Astrocyte of the cerebellum (primary cell): ENCODE measurements at places on chromosomes 3 and 15.

- DNase-seq: no peak
These were observed 76.3 kb upstream of the ICE2 start for GRCh38 chr15:60555291-60555690.

GRCh38 chr3:133932009-133932408 lies 36.3 kb upstream of the RAB6B start:
- DNase-seq: no peak

DNA sequence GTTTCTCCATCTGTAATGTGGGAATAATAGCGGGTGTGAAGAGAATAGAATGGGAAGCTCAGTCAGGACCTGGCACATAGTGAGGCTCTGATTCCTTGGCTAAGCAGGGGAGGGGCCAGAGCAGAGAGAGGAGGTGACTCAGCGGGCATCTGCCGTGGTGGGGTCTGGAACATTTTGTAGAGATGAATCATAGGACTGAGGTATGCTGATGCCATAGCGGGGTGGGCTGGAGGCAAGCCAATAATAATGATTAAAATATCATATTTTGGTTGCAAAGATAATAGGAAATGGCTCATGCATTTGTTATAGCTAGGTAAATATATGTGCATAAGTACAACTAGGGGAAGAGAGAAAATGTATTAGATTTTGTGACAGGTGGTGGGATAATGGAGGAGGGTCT lies 11.2 kb downstream of the TGM4 start:
- peak; percentile 92 for DNase-seq

DNA sequence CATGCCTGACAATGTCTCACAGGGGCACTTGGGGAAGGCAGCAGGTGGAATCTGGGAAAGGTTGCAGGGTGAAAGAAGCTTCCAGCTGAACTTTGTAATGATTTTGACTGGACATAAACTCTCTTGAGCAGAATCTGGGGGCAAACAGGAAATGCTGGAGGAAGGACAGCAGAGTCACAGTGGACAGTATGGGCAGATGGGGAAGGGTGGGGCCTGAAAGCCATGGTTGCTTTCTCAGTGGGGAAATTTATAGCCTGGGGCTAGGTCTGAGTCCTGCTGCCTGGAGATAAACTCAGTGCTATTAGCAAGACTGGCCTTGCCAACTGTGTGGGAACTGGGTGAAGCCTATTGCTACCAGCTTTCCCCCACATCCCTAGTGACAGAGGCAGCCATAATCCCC lies 203.2 kb downstream of the OSBPL10 start:
- no peak for DNase-seq

GRCh38 chr3:13011573-13012220 lies 61.5 kb downstream of the IQSEC1 start:
- DNase-seq: no peak

- no peak for DNase-seq
These were observed 36.8 kb downstream of the BTD start for GRCh38 chr3:15638193-15638890.

- no peak for DNase-seq
These were observed 61.9 kb downstream of the MDFIC2 start for GRCh38 chr3:70250492-70250891.

DNA sequence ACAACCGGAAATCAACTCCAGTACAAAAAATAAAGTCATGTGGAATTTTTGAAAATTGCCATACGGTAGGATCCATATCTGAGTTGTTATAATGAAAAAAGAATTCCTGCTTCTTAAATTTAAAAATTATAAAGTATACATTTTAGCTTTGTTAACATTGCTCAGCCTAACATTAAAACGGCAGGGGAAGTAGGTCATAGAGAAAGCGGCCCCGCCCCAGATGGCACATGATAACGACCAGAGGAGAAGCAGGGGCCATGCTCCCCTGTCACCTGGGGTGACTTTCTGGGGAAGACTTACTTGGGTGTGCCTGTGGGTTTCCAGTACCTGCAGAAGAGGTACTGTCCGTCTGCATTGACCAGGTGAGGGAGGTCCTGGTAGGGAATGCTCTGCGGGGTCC lies 921 bp downstream of the MGLL start:
- no peak for DNase-seq

- peak; percentile 19 for DNase-seq
These were observed 72.3 kb downstream of the TAMM41 start for GRCh38 chr3:11774296-11774877.

- DNase-seq: no peak
These were observed 944.7 kb downstream of the MCTP2 start for GRCh38 chr15:95175914-95176658.

- no peak for DNase-seq
These were observed 73.3 kb downstream of the FNDC3B start for GRCh38 chr3:172112734-172113120.

DNA sequence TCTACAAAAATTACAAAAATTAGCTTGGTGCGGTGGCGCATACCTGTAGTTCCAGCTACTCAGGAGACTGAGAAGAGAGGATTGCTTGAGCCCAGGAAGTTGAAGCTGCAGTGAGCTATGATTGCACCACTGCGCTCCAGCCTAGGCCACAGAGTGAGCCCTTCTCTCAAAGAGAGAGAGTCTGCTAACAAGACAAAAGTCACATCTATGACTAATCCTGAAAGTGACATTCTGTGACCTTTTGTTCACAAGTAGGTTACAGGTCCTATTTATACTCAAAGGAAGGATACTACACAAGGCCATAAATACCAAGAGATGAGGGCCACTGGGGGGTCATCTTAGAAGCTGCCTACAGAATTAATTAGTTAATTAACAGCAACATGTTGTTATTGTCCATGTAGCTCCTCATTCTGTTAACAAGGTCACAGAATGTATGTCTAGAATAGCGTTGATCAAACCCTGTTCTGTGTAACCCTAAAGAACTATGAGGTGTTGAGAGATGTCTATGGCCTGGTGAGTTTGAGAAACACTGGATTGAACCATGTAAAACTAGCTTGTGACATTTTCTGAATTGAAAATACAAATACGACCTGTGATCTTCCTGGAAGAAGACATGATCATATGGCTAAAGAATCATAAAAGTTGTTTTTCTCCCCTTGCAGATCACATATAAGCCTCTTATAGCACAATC lies 97.0 kb downstream of the SAMMSON start:
- DNase-seq: no peak

- DNase-seq: no peak
These were observed 9.2 kb downstream of the CKMT1A start for GRCh38 chr15:43702701-43703424.

DNA sequence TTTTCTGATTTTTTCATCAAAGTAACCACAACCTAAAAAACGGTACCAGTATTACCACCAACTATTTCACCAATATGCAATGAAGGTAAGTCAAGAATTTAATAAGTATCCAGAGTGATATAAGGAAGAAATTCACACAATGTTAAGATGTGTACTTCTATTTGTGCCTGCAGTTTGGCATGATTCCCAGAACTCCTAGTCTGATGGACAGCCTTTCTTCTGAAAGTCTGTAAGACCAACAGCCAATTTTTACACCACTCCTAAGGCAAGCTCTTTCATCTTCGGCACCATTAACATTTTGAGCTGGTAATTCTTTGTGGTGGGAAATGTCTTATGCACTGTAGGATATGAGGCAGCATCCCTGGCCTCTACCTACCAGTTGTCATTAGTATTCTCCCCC lies 108.3 kb downstream of the VPS13C start:
- no peak for DNase-seq

GRCh38 chr3:52227117-52227516 lies 1.7 kb upstream of the TLR9 start:
- DNase-seq: no peak

DNA sequence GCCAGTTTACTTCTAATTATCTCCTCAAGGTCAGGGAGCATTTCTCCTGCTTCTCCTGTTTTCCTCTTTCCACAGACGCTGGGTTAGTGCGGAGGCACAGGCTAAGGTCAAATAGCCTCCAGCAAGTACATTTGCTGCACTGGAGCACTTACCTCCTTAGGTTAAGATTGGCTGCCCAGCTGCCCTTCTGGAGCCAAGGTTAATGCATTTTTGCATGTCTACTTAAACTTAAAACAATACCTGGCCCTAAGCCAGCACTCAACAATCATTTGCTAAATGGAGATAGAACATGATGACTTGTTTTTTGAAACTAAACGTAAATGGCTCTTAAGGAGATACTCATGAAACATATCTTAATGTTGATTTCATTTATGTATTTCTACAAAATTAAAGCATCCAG lies 83.5 kb downstream of the SSR3 start:
- no peak for DNase-seq

- DNase-seq: no peak
These were observed 125.6 kb downstream of the FRMD5 start for GRCh38 chr15:44069489-44069888.

DNA sequence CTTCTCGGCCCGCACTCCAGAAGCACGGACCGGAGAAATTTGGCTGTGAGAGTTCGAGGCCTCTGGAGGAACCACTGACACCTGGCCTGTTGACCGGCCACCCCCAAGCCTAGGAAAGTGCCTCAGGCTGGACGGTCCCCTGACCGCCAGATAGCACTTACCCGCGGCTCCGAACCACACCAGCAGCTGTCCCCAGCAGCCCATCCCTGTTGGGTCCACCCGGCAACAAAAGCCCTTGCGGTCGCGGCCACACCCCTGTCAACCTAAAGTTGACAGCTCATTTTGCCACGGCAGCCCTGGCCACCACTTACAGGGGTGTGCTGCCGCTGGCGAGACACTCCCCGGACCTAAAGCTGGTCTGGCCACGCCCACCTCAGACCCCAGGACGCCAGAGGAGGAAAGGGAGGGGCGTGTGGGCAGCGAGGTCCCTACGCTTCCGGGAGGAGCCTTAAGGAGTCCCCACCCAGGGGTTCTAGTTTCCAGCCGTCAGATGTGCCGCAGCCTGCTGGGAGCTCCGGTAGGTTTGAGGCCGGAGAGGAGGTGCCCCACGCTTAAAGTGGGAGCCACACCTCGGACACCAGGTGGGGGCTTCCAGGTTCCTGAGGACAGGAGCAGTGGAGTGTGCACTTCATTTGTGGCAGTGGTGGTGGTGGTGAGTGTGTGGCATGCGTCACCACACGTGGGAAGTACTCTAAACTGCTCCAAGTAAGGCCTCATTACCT lies at the start of gene LTK:
Gene LTK (minus strand): TSS at position 322 of the 722 bp plus-strand sequence. CDS start 118 bp downstream, at position 204.
- DNase-seq: no peak

DNA sequence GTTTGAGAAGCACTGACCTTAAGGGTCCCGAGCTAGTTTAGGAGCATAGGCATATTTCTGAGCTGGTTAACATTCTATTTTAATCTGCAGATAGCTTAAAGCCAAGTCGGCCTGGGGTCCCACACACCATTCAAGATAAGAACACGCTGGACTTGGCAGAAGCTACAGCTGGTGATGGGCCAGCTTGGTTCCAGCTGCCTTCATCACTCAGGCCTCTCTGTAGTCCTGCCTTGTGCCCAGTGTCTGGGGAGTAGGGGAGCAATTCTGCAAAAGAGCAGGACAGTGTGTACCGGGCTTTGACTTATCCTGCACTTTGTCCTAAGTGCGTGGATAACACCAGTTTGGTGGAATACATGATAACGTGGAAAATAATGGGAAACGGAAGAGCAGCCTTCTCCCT lies 164.5 kb downstream of the MEGF11 start:
- no peak for DNase-seq

- DNase-seq: no peak
These were observed 199.1 kb upstream of the AZI2 start for GRCh38 chr3:28547677-28548076.

DNA sequence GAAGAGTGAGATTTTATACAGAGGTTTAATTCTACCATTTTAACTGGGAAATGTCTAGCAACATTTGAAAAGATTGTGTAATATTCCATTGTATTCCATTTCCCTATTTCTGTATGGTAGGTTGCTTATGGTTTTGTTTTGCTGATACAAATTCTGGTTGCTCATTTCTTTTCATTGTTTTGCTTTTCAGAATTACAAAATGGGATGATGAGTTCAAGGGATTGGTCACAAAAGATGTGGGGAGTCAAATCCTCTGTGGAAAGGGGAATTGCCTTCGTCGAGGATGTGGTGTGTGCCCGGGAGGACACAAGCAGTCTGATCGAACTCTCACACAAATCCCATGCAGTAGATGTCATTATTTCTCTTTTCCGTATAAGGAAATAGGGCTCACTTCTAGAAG lies 18.3 kb downstream of the SLCO3A1 start:
- no peak for DNase-seq

- no peak for DNase-seq
These were observed 91.5 kb downstream of the SH3GL3 start for GRCh38 chr15:83538682-83539081.

DNA sequence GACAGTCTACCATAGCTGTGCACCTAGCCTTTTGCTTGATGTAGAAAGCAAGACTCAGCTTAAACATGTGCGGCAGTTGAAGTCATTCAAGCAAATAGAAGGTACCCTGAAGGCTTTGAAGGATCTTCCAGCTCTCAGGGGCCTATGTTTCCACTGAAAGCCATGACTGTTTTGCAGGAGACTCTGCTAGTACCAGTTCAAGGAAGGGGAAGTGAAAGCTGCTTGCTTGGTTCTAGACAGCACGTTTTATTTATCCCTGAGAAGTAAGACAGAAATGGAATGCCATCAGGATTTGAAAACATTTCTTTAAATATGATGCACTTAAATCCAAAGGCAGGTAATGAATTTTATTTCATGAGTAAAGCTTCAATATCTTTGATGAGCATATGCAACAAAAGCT lies 311.4 kb downstream of the PDCD6IP start:
- no peak for DNase-seq

DNA sequence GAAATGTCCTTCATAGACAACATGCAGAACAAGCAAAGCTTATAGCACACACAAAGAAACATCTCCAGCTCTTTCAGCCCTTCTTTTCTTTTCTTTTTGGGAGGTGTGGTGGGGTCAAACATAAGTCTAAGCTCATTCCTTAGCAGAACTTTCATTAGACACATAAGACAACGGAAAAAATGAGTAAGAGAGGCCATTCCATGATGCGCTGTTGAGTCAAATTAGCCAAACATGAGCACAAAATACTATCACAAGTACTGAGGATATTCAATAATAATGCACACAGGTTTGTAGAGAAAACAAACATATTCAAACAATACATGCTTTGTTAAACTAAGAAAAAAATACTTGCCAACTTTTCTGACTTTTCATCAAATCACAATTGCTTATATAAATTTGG lies 83.0 kb downstream of the PLOD2 start:
- no peak for DNase-seq

DNA sequence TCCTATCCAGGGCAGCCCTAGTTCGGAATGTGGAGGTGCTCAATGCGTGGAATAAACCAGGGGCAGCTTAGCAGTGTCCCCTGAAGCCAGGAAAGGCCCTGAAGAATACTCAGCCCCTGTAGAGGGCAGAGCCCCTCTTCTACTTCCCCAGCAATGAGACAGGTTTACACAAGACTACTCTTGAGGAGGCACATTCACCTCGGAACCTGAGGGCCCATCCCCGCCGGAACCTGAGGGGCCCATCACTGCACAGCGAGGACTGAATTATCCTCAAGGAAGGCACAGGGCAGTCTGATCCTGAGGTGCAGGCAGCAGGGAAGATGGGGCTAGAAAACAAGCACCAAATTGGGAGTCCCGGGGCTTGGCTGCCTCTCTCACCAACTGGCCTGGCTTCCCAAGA lies 22.2 kb downstream of the CCDC13 start:
- no peak for DNase-seq
